Activated CD4-positive, alpha-beta T cell treated with anti-CD3 and anti-CD28 coated beads for 4 hours (primary cell): ENCODE measurements at places on chromosomes 11 and 22.
A peak's percentile ranks its signal among the peaks of the same experiment; 100 is the strongest.

- no peak for DNase-seq
Observed at GRCh38 chr22:49638788-49639187, 188.9 kb downstream of the BRD1 start.

DNA sequence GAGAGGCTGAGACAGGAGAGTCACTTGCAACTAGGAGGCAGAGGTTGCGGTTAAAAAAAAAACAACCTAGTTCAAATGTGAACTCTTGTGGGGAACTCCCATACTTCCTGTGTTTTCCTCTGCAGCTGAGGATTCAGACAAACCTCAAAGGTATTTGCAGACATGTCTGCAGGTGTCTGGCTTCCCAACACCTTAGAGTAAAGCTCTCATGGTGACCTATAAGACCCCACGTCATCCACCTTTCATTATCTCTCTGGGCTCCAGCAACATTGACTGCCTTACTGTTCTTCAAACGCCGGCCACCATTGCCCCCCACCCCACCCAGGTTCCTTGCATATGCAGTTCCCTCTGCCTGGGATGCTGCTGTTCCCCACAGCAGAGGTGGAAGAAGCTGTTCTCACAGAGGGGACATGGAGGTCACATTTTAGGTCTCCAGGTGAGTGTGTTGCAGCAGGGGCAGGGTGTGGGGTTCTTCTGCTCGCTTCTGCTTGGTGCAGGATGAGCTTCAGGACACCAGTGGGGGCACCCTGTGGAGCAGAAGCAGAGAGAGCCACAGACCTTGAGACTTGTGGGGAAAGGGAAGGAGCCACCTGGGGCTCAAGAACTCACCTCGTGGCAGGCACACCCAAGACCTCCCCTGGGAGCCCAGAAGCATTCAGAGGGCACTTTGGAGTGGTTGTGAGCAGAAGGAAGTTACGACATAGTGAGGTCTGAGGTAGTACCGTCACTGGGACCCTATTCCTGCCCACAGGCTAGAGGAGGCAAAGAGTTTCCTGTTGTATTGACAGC lies 203.2 kb downstream of the CSNK2A3 start:
- DNase-seq = peak; percentile 25

- DNase-seq = no peak
Observed at GRCh38 chr22:46517255-46517761, 20.1 kb downstream of the CELSR1 start.

GRCh38 chr11:6476571-6476970 lies 2.8 kb upstream of the TRIM3 start:
- DNase-seq = no peak

DNA sequence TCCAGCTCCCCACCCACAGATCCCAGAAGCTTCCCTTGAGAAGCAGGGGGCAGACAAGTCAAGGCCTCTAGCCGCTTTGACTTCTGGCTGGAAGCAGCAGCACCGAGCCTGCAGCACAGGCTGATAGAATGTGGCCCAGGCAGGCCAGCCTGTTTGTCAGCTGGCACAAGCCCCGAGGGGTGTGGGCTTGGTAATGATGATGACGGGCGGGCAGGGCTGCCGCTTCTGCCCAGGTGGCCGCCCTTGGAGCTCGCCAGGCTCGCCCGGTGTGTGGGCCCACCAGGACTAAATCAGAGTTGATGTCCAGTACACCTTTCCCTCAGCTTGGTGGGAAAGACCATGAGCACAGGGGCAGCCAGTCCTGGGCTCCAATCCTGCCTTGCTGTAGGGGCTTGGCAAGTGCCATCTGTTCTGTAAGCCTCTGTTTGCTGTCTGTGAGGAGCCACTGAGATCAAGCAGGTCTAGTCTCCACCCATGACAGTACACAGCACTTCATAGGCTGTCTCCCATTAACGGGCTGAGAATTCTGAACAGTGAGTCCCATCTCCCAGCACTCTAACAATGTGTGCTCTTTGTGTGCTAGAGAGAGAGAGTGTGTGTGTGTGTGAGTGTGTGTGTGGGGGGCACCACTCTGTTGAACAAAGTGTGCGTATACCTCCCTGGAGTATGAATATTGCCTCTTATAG lies 26.8 kb downstream of the MICAL2 start:
- no peak for DNase-seq

- no peak for DNase-seq
Observed at GRCh38 chr22:37750596-37751162, 53.8 kb downstream of the TRIOBP start.

GRCh38 chr11:58597486-58598144 lies 18.8 kb downstream of the ZFP91 start:
- no peak for DNase-seq
